ENCODE measurements at places on chromosomes 3 and 15.

- no peak for DNase-seq
These were observed 5.5 kb upstream of the RNF111 start for GRCh38 chr15:58981808-58982475.

- DNase-seq, result no peak
These were observed 312.7 kb downstream of the TLE3 start for GRCh38 chr15:69784798-69785566.

- no peak for DNase-seq
These were observed 343.9 kb downstream of the ARRDC4 start for GRCh38 chr15:98304371-98304770.

GRCh38 chr15:99592145-99592791 lies 26.5 kb downstream of the MEF2A start:
- DNase-seq, result no peak

GRCh38 chr3:45799586-45799985 lies 3.2 kb upstream of the SLC6A20 start:
- DNase-seq, result no peak

DNA sequence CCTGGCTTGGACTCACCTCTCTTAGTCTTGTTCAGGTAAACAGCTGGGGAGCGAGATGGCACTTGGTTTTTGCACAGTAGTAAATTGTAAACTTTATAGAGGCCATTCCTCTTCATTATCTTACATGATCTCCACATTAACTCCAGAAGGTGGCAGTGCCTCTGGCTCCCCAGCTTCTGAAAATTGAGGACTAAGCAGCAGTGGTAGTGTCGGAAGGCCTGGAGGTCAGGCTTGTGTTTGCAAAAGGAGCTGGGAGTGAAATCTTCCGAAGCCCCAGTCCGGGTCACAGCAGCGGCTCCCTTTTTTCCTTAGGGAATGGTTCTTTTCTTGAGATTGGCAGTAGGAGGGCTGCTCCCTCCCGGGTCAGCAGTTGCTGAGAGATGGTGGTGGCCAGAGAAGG lies 85.7 kb downstream of the FNDC3B start:
- DNase-seq, result no peak

- no peak for DNase-seq
These were observed 59.4 kb upstream of the PRR23C start for GRCh38 chr3:139104062-139104461.

DNA sequence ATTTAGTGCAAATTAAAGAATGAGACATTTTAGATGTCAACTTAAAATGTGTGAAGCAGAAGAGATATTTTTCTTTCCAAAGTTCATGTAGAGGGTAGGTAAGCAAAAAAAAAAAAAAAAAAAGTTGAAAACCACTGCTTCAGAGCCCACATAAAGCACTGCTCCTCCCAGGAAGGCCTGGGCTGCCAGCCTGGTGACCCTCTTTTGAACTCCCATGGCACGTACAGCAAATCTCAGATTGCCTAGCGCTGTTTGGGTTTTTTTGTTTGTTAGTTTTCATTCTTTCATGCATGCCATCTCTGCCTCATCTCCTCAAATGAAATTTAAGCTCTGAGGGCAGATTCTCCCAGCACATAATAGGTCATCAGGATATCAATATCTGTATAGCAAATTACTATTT lies 120.1 kb downstream of the SRGAP3 start:
- DNase-seq, result no peak

GRCh38 chr3:43035801-43036365 lies 56.8 kb downstream of the GASK1A start:
- DNase-seq, result no peak

GRCh38 chr3:96961576-96961975 lies 147.2 kb downstream of the EPHA6 start:
- DNase-seq, result no peak

DNA sequence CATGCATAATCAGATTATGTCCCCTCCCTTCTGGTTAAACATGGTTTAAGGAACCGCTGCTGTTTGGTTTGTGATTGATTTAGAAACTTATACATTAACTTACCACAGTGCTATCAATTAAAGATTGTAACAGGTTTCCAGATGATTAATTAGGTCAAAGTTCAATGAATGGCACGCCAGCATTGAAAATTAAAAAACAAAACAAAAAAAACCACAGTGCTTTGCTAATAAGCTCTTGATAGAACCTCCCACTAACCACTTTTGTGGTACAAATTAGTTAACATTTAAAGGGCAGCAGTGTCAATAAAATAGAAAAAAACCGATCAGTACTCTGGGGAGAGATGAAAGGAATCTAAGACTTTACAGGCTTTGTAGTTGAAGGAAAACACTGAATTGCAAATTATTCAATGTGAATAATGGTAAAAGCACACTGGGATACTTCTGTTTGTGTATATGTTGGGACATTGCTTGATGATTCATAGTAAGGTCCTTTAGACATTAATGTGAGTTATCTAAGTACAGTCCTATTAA lies 7.6 kb upstream of the C3orf38 start:
- DNase-seq, result no peak

DNA sequence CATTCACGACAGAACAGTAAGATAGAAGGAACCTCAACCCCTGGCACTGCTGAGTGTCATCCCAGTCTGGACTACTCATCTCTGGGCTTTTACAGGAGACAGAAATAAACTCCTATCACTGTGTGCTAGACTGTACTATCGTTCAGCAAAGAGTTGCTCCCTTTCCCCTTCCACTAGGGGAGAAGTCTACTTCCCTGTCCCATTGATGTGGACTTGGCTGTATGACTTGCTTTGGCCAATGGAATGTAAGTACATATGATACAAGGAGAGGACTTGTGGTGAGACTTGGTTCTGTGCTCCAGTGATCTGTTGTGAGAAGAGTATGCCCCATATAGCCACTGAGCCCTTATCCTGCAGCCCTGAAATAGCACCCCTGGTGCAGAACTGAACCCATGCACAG lies 5.3 kb upstream of the KIF7 start:
- no peak for DNase-seq

- no peak for DNase-seq
These were observed 937.0 kb upstream of the ALCAM start for GRCh38 chr3:104429727-104430126.

GRCh38 chr3:131744765-131745164 lies 242.0 kb upstream of the MRPL3 start:
- DNase-seq, result no peak

DNA sequence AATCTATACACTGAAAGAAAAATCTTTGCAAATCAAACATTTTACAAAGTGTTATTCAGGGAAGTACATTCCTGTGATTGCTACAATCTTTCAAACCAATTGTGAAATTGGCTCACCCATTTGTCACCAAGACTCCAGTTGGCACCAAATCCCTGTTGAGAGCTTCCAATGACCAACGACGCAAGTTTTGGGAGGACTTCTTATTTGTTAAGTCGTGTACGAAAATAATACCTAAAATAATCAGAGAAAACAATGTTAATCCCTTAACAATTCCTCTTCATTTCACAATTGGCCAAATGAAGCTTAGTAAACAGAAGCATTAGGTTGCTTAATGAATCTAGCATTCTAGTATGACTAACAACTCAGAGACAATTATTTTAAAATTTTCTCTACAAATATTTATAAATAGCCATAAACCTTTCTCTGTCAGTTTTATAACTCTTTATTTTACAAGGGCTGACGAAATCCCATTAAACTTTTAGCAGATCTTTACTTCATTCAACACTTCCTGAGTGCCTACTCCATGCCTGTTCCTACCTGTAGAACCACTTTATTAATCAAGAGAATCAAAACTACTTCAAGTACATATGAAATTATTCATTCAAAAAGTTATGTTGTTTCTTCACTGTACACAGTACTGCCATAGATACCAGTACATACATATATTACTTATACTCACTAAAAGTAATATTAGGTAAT lies 24.0 kb upstream of the HGD start:
- no peak for DNase-seq

- no peak for DNase-seq
These were observed 64.2 kb upstream of the FOXP1 start for GRCh38 chr3:71647751-71648150.

GRCh38 chr15:91872356-91873137 lies 19.0 kb downstream of the SLCO3A1 start:
- no peak for DNase-seq

DNA sequence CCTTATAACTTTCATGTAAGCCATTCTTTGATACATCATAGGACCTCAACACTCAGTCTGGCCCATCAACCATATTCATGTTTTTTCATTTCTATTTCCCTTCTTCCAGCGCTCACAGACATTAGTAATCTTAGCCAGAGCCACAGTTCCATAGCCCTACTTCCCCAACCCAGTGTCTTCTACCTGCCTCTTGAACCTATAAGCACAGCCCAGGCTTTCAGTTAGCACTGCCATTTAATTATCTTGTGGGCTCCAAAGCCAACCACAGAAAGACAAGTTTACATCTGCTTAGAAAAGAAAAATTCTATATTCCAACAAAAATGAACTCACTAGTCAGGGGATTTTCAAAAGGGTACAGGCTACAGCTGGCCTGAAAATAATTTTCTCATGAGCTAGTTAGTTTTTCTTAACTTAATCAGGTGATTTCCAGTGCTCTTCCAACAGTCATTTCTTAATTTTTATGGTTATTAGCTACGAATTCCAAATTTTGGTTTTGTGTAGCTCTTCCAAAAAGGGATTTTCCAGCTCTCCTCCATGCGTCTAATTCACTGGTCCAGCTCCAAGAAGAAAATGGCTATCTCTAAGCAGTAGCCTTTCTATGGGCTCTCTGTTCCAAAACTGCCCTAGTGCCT lies 13.7 kb downstream of the CD200 start:
- no peak for DNase-seq

DNA sequence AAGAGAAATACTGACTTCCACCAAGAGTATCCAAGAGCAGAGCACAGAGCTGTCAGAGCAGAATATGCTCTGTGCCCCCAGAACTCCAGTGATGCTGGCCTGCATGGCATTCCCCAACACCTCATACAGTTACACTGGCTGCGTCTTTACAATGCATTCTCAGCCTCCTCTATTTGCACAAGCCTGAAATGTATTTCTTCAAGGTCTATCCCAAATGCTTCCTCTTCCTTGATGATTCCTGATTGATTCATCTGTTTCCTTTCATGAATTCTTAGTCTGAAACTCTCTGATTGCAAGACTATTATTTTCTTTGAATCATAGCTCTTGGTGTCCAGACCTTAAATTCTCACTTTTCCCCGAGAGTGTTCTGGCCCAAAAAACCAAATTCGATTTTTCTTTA lies 664.7 kb downstream of the MECOM start:
- no peak for DNase-seq

- DNase-seq, result no peak
These were observed 217.8 kb downstream of the CHST2 start for GRCh38 chr3:143337387-143337786.

- no peak for DNase-seq
These were observed 15.3 kb downstream of the DNAJC13 start for GRCh38 chr3:132432639-132433038.

- DNase-seq, result no peak
These were observed 11.4 kb upstream of the CYP11A1 start for GRCh38 chr15:74378848-74379247.

GRCh38 chr3:119245778-119246177 lies 5.1 kb upstream of the B4GALT4 start:
- DNase-seq, result no peak

DNA sequence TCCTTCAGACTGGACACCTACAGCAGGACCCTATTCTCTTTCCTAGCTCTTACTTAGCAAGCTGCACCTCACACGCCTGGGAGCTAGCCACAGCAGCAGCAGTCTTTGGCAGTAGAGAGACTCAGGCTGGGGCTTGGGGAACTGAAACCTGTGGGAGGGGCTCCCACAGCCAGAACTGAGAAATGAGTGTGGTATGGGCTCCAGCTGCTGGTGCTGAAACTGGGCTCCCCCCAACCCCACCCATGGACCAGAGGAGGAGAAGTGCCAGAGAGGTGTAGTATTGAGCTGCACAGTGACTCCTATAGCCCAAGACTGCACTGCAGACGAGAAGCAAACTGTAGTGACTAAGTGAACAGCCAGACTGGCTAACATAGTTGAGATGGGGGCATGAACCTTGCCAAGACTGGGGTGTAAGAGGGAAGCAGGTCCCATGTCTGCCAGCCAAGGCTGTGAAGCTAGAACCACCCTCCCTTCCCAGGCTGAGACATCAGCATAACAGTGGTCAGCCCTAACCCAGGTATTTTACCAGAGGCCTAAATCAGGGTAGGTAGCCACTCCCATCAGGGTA lies 62.5 kb downstream of the MYO5A start:
- no peak for DNase-seq

- DNase-seq, result no peak
These were observed 65.2 kb downstream of the TPRA1 start for GRCh38 chr3:127525373-127525772.

DNA sequence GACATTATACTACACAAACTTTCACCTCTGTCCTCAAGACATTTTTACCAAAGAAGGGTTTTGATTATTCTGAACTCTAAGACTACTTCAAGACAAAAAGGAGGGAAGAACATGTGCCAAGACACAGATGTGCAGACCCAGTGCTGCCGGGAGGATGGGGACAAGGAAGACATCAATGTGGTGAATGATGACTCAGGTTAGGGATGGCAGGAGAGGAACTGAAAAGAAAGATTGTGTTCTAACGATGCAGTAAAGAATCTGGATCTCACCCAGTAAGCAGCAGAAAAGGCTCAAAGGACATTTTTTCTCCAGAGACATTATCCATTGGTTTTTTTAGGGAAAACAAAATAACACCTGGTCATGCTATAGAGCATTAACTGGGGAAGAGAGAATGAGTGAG lies 449.9 kb upstream of the NR2F2 start:
- DNase-seq, result no peak

DNA sequence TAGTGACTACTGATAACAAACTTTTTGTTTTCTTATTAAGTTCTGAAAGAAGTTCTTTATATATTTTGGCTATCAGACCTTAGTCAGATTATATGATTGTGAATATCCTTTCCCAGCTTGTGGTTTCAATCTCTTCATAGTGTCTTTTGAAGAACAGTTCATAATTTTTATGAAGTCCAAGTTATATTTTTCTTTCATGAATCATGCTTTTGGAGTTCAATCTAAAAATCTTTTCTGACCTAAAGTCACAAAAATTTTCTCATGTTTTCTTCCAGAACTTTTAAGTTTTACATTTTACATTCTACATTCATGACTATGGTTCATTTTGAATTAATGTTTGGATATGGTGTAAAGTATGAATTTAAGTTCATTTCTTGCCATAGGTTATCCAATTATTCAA lies 34.2 kb upstream of the OCA2 start:
- no peak for DNase-seq

GRCh38 chr3:27186013-27186412 lies 183.2 kb downstream of the NEK10 start:
- DNase-seq, result no peak

DNA sequence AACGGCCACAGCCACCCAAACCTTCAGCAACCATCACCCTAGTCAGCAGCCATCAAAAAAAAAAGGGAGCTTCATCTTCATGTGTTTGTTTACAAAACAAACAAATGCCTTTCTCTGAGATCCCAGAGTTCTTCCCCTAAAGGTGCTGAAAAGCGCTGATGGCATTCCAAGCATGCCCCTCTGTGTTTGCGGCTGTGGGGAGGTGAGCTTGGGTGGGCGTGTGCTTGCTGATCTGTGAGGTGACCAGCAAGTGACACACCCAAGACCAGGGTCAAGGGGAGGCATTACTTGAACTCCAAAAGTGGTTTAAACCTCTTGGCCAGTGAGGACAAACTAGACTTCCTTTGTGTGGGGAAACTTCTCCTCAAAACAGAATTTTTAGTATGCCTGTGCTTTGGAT lies 81.5 kb downstream of the DHX36 start:
- DNase-seq, result no peak

GRCh38 chr15:74726774-74727164 lies 1.4 kb upstream of the CYP1A1 start:
- no peak for DNase-seq

- DNase-seq, result no peak
These were observed 345.6 kb upstream of the THBS1 start for GRCh38 chr15:39235084-39235795.

All from D721Med (cell line).